ENCODE measurements at places on chromosomes 6 and 20.
A peak's percentile ranks its signal among the peaks of the same experiment; 100 is the strongest.

DNA sequence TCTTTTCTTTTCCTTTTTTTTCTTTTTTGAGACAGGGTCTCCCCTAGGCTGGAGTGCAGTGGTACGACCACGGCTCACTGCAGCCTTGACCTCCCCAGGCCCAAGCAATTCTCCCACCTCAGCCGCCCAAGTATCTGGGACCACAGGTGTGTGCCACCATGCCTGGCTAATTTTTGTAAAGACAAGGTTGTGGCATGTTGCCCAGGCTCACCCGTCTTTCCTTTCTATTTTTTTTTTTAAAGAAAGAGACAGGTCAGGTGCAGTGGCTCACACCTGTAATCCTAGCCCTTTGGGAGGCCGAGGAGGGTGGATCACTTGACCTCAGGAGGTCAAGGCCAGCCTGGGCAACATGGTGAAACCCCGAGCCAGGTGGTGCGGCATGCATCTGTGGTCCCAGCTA is 16.6 kb downstream of the BANF2 start:
- DNase-seq: no peak

DNA sequence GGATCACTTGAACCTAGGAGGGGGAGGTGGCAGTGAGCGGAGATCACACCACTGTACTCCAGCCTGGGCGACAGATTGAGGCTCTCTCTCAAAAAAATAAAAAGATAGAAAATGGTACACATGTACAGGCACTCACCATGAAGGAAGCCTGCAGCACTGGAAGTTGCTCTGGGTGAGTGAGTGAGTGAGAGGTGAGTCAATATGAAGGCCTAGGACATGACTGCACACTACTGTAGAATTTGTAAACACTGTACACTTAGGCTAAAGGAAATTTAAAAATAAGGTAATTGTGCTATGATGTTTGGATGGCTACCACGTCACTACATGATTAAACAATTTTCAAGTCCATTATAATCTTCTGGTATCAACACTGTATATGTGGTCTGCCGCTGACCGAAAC is 216.2 kb downstream of the FOXC1 start:
- DNase-seq: no peak

DNA sequence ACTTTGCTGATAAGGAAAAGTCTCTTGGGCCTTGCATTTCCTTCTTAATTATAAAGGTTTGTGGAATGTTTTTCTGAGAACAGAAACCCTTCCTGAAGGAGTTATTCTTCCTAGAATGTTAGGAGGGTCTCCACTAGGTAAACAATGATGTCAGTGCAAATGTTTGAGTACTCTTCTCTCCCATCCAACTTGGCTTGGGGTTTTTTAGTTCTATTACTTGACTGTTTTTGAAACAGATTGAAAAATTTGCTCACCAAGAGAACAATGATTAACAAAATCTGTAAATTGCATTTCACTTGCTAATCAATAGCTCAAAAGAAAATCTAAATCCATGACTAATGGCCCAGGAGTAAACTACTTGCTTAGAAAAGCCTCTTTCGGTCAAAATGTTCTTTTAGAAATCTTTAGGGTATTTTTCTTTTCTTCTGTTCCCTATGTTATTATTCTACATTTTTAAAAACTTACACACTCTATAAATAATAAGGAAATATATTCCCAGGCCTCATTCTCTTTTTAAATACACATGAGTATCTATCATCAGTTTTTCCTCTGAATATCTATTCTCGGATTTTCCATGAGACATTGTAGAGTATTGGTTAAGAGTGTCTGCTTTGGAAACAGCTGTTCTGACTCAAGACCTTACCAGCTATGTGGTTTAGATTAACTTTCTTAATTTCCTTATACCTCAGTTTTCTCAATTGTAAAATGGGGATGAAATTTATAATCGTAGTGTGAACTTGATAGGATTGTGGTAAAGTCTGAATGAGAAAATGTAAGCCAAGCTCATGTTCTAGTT is 234.2 kb upstream of the CITED2 start:
- peak; percentile 25 for DNase-seq

DNA sequence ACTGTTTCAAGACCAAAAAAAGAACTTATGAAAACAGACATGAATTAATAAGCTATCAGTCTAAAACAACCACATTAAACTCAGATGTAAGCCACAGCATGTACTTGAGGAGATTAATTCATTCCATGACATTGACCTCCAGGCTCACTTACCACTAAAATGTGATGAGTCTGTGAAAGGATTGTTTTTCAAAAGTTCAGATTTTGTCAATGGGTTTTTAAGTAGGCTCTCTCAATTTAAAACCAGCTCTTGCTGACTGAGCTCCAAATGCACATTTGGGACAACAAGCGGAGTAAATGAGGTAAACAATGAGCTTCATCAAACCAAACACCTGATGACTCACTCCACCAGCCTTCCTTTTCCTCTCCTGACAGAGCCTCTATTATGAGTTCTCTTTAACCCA is 197.0 kb downstream of the SIM1 start:
- no peak for DNase-seq

DNA sequence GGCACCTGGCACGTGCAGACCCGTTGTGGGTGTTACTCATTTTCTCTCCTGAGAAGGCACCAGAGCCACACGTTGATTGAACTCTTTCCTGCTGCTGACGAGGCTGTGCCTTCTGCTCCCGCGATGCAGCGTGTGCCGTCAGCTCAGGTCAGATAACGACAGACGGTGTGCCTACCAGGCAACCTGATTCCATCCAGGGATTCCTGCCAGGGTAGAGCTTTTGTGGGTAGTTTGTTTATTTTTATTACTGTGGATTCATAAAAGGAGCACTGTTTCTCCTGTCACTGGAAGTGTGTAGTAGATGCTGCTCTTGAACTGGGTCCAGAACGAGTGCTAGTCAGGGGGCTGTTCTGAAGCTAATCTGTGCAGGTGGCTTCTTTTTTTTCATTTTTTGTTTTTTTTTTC is 20.7 kb downstream of the PRPF6 start:
- DNase-seq: no peak

GRCh38 chr6:97288188-97288587 is 5.2 kb upstream of the MMS22L start:
- DNase-seq: no peak

DNA sequence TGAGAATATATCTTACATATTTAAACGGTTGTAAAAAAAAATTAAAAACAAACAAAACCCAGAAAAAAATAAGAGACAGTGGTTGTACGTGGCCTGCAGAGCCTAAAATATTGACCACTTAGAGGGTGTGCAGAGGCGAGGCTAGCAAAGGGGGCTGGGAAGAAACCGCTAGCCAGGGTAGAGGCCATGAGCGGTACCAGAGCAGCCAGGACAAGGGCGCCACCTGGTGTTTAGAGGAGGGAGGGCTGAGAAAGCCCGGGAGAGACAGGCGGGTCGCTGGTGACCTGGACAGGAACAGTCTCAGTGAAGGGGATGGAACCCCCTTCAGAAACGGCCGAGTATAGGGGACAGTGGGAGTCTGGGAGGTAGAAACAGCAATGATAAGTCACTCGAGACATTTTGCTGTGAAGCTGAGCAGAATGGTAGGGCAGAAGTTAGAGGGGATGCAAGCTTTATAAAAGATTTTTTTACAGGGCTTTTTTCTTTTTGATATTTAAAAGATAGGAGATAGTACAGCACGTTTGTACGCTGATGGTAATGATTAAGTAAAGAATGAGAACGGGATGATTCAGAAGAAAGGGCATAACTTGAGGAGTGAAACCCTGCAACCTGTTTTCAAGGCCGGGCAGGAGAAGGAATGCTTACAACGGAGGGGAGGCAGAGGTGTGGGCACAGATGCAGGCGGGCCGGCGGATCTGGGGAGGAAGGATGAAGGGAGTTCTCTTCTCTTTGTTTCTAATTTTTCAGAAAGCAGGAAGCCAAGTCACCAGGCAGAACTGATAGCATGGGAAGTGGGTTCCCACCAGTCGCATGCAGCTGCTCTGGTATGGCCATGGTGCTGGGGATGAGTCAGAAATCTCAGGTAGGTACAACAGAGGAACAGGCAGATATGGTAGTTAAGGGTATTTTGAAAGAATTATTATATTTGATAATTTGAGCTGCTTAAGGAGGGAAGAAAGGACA is 76.2 kb downstream of the FAM229B start:
- peak; percentile 51 for DNase-seq

GRCh38 chr6:44029444-44030185 is 97.6 kb downstream of the MRPL14 start:
- DNase-seq: no peak

GRCh38 chr20:3925899-3926638 is 36.9 kb downstream of the PANK2 start:
- no peak for DNase-seq

DNA sequence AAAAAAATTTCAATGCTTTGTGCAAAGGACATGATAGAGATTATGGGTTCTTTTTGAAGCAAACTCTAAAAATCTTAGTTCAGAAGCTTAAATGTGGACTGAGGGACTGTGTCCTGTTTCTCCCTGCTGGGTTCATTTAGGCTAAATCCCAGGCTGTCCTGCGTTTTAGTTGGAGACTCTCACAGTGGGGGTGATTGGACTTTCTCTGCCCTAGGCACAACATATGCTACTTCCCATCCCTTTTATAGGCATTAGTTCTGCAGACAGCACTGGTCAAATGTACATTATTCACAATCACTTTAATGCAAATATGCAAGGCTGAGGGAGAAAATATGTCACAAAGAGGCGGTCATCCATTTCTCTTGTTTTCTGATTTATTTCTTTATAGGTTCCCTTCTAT is 71.3 kb downstream of the TFAP2B start:
- DNase-seq: no peak

DNA sequence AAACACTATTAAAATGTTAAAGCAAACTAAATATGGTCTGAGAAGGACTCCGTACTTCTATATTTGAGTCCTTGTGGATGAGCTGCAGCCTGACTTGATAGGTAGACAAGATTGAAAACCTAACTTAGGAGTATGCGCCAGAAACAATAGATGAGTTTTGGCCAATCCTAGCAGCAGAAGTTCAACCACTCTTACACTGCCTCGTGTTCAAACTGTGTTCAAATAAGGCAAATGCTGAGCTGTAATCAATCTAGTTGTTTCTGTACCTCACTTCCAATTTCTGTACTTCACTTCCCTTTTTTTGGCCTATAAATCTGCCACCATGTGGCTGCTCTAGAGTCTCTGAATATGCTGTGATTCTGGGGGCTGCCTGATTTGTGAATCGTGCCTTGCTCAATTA is 13.2 kb upstream of the SERINC1 start:
- DNase-seq: no peak
